Foreskin keratinocyte (primary cell): ENCODE measurements at places on chromosomes 2 and 18.
A peak's percentile ranks its signal among the peaks of the same experiment; 100 is the strongest.

DNA sequence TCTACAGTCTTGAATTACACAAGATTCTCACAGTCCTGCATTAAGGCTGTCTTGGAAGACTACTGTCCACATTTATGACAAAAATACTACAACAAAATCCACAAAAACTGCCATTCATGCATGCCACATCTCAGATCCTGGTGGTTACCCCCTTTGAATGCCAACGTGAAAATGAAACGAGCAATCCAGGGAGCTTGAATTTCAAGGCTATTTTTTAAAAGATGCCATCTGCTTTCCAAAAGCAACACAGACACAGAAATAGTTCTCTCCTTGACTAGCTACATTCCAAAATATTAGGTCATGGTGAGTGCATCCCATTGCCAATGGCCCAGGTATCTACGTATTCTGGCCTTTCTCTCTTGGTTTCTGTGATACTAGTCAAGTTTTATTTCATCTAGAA is 36.3 kb downstream of the IRS1 start:
- no peak for DNase-seq

GRCh38 chr18:76490670-76491472 is 4.2 kb downstream of the ZNF516 start:
- no peak for DNase-seq

DNA sequence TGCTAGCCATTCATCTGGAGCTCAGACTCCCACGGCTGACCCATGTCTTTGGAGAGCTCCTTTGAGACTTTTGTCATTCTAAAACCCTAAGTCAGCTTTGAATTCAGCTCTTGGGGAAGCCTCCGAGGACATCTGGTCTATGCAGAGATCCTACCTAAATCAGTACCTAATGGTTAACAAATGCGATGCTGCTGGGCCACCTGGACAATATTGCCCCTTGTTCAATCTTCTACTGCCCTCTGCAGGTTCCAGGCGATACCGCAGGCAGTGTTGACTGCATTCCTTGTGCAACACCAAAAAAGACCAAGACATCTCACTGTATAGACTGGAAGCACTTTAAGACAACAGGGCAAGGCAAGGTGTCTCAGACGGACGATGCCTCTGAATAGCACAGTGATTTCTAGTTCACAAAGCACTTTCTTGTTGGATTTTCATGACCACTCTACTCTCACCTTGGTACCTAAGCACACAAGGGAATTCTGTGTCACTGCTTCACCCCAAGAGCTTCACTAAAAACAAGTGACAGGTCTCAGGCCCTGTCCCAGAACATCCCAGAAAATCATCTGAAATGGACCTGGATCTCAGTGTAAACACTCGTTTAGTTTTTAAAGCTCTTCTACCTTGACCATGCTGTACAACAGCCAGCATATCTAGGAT is 80.9 kb downstream of the XDH start:
- DNase-seq = peak; percentile 51

- DNase-seq = peak; percentile 61
Observed at GRCh38 chr2:17646081-17646554, 105.6 kb downstream of the VSNL1 start.

- peak; percentile 69 for DNase-seq
Observed at GRCh38 chr2:165898381-165898780, 55.2 kb downstream of the TTC21B start.
